ENCODE measurements at places on chromosomes 3 and 15.
A peak's percentile ranks its signal among the peaks of the same experiment; 100 is the strongest.

DNA sequence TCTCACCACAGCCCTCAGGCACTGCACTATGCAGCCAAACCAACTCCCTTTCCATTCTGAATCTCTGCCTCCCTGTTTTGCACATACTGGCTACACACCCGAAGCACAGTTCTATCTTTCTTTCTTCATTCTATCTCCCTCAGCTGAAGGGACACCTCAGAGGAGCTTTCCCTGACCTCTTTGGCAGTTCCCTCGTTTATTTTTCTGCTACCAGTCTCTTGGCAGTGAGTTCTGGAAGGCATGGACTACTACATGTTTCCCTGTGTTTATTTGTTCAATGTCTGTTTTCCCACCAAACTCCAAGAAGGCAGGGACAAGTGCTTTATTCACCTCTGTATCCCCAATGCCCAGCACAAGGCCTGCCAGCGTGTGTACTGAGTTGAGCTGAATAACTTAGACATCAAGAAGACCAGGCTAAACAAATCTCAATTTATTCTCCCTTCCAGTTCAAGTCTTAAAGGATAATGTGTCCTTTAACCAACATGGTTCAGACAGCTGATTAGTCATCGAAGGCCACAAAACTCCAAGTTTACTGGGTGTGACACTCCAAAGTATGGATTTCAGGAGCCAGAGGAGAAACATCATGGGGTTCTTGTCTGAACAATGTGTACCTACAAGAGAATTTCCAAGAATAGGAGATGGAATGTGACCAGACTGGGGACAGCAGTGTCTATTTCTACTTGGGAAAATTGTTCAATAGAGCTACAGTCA is 260.1 kb upstream of the CTNNB1 start:
- no peak for DNase-seq

DNA sequence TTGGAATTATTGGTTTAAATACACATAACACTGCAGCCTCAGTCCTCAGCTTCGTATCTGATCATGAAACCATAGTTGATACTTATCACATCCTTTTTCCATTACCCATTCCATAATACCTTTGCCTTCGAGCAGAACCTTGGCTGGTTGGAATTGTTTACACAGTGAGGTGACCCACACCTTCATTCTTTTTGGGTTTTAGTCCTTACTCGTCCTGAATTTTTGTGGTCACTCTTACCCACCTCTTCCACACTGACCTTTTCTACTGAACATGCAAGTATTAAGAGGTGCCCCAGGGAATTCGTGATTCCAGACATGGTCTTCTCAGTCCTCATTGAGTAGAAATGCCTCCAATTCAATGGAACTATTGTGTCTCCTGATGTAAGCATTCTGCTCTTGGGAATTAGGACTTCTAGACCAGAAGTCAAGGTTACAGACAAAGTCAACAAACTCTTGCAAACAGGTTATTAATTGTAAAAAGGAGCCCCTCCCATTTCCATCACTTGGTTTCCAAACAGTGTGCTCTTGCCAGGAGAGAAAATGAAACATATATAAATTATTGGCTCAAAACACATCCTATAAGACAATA is 37.7 kb downstream of the SCN11A start:
- DNase-seq, result no peak

GRCh38 chr3:59247402-59247841 is 197.6 kb upstream of the CFAP20DC start:
- DNase-seq, result no peak

GRCh38 chr3:152902141-152902669 is 67.3 kb downstream of the P2RY1 start:
- DNase-seq, result no peak

- no peak for DNase-seq
Measured at GRCh38 chr15:36156879-36157427, 422.5 kb upstream of the CDIN1 start.

GRCh38 chr3:11059090-11059798 is 66.7 kb downstream of the SLC6A1 start:
- peak; percentile 56 for DNase-seq

DNA sequence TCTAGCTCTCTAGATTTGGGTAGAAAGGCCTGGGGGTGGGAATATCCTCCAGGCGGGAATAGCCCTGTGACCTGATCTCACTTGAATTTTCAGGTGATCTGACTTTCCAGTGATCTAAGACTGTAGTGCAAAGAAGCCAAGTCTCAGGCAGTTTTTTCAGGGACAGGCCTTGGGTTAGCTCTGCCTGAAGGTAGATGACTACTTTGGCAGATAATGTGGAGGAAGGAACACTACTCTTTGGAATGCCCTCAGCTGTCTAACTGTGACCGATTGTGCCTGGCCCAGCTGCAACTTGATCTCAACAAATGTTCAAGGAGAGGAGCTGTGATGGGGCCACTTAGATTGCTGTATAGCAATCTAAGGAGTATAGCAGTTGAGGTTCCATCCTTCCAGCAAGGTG is 193.7 kb downstream of the TCF12 start:
- no peak for DNase-seq

- DNase-seq, result no peak
Measured at GRCh38 chr3:2458816-2459215, 360.1 kb downstream of the CNTN4 start.

- no peak for DNase-seq
Measured at GRCh38 chr3:54900838-54901591, 26.8 kb downstream of the LRTM1 start.

DNA sequence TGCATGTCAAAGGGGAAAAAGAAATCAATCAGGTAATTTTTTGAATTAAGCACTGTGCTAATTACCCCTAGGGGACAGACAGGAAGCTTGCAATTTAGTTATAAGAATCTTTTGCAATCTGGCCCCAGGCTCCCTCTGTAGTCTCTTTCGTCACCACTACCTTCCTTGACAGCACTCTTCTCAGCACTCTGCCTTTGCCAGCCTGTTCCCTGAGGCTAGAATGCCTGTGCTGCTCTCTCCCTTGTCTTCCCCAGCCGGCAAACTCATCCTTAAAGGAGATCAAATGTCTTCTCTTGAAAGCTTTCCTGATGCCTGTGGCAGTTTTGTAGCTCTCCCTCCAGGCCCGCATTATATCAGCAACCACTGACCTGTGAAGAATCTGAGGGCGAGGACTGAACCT is 32.4 kb upstream of the PRTG start:
- no peak for DNase-seq

- DNase-seq, result no peak
Measured at GRCh38 chr3:55264919-55265318, 222.2 kb downstream of the WNT5A start.

GRCh38 chr15:51667478-51667877 is 13.8 kb upstream of the SCG3 start:
- DNase-seq, result no peak

DNA sequence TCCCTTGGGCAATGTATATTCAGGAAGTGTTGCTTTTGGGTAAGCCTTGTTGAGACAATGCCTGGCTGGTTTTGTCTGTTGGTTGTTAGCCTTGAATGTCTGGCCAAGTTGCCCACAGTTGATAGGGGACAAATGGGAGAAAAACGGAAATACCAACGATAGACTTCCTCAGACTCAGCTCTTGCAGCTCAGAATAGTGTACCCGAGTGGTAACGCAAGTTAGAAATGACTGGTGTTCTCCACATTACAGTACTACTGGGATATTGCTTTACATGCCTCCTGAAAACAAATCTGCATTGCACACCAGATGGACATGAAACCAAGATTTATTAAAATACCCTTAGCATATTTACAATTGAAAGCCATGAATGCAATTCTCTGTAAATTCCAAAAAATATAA is 47.4 kb downstream of the GREM1 start:
- DNase-seq, result no peak

Measured in activated CD8-positive, alpha-beta T cell treated with anti-CD3 and anti-CD28 coated beads, Interleukin-2, amount 10 ng/mL, durations not matched to agents 7 days and 5 days (primary cell).